Activated naive CD8-positive, alpha-beta T cell treated with anti-CD3 and anti-CD28 coated beads, Interleukin-2, amount 50 U/mL, for 24 hours (primary cell): ENCODE measurements at places on chromosomes 3 and 15.

DNA sequence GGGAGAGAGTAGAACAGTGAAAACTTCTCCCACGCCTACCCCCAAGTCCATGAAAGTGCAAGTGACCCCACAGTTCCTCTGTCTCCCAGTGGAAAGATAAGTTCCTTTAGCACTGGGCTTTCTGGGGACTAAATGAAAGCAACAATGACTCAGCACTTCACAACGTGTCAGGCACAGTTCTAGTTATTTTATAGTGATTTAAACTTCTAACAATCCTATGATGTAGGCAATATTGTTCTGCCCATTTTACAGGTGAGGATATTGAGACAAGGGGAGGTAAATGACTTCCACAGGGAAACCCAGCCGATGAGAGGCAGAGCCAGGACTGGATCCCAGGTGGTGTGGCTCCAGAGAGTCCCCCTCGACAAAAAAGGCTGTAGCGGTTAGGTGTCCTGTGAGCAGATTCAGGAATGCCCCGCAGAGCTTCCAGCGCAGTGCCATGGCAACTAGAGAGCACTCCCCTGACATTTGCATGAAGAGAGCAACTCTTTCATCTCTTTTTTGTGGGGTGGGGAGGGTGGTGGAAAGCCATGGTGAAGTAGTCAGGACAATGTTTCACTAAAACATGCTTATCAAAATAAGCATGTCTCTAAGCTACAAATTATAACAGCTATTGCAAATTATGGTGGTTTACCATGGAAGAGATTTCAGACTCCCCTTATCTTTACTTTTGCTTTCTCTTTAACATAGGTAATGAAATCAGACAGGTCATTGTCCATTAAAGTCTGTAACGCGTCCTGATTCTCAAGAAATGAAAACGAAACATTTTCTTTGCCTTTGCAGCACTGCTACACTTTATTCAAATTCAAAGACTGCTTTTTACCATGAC, 62.1 kb downstream of the NR2F2 start:
- no peak for DNase-seq
- peaks cover 9% of the 10 kb centered on the region for H3K27me3 ChIP-seq
- H3K36me3 ChIP-seq = no peaks in the 10 kb centered on the region

DNA sequence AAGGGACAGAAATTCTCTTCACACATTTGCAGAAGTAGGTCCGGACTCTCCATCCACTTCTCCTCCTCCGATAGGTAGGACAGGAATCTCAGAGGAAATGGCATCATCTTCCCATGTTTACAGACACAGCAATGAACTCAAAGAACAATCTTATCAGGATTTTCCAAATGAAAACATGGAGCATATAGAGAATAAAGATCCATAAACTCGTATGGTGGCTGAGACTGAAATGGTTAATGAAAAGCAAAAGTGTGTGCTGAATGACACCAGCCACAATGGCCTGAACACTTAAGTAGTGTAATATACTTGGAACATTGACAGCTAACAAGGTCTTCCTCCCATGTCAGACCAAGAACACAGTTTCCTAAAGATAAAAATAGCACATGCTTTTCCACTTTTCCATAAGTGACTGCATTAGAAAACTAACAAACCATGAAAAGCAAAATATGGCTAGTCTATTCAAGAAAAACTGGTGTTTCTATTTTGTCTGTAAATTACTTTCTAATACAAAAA, 5.8 kb downstream of the CCRL2 start:
- peaks cover 40% of the 10 kb centered on the region for H3K4me1 ChIP-seq
- no peak for DNase-seq
- no peak overlapping the region for H3K4me3 ChIP-seq
- peaks cover 6% of the 10 kb centered on the region for H3K36me3 ChIP-seq
- H3K27me3 ChIP-seq = no peaks in the 10 kb centered on the region

GRCh38 chr3:37591116-37591781, 270.4 kb upstream of the CTDSPL start:
- no peaks in the 10 kb centered on the region for H3K27me3 ChIP-seq
- H3K4me3 ChIP-seq = no peak overlapping the region
- no peak overlapping the region for H3K27ac ChIP-seq
- DNase-seq = no peak
- no peaks in the 10 kb centered on the region for H3K36me3 ChIP-seq

DNA sequence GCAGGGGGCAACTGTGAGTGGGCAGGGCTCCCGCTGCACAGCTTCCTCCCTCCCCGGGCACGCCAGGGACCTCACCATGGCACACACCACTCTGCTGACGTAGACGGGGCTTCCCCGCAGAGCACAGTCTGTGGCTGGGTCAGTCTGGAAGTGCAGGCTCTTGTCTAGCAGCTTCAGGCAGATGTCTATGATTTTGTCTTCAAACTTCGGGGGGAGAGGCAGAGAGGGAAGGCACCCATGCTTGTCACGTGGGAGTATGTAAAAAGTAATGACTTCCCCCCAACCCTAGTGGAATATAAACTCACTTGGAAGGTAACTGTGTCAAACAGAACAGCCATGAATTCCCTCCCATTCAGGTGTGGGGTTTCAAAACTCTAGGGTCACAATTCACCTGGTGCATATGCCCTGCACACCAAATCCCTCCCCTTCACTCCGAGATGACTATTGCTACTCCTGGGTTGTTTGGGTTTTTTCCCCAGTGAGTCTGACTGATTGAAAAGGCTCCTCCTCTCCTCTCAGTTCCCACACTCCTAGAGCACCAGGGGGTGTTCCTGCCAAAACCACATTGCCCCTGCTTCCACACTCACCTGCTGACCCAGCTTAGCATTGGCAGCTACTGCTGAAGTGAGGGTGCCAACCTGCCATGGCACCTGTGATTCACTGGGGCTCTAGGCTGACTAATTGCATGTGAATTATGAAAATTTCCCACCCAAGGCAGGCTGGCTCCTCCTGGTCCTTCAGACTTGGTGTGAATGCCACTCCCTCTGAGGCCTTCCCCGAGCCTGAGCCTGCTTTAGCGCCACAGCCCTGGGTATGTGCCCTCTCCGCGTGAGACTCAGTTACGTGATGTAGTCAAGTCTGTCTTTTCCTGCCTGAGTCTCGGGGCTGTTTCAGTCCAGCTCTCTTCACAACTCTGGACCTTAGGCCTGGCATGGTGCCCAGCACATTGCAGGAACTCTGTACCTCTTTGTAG, 13.0 kb downstream of the TGM5 start:
- peak; percentile 57 for DNase-seq
- H3K27me3 ChIP-seq = peaks cover 2% of the 10 kb centered on the region
- no peaks in the 10 kb centered on the region for H3K36me3 ChIP-seq
- peak overlapping the region; percentile 39 for H3K27ac ChIP-seq
- H3K4me1 ChIP-seq = peaks cover 59% of the 10 kb centered on the region
- H3K4me3 ChIP-seq = no peak overlapping the region

DNA sequence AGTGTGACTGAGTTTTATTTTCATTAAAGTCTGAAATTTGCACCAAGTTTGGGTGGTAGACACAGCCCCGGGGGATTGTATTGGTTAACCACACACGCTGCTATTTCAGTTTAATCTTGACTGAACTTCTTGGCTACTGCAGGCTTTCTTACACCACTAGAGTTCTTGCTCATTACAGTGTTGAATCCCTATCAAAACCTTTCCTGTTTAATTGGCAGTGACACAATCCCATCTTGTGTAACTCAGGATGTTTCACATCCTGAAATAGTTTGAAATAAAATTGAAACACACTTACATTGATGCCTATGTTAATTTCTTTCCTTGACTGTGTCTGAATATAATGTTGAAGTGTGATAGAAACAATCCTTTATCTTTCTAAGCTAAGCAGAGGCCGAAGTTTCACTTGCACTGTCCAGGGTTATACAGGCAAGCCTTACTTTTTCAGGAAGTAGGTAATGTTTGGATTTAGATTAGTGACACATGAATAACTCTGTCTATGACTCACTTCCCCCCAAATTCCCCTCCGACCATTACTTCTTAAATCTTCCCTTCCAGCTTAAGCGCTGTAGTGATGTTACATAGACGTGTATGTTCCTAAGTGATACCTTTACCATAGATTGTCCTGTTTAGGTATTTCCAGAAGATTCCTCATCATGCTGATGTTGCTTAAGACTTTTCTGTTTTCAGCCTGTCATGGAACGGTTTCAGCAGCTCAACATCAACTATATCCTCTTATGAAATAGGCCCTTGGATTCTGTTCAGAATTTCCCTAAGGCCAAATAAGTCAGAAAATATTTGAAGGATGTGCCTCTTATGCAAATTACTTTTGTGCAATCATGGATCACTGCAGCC, 16.8 kb downstream of the ATG7 start:
- peak overlapping the region; percentile 70 for H3K4me3 ChIP-seq
- peak overlapping the region; percentile 96 for H3K27ac ChIP-seq
- DNase-seq = no peak
- peaks cover 54% of the 10 kb centered on the region for H3K36me3 ChIP-seq
- no peaks in the 10 kb centered on the region for H3K27me3 ChIP-seq
- peaks cover 60% of the 10 kb centered on the region for H3K4me1 ChIP-seq

- H3K27ac ChIP-seq = no peak overlapping the region
- no peak for DNase-seq
- H3K27me3 ChIP-seq = peaks cover 5% of the 10 kb centered on the region
These were observed 23.9 kb upstream of the CTXND1 start for GRCh38 chr15:80275961-80276360.

GRCh38 chr15:51191072-51191670, 96.5 kb upstream of the TNFAIP8L3 start:
- H3K4me1 ChIP-seq = no peaks in the 10 kb centered on the region
- no peak for DNase-seq
- H3K36me3 ChIP-seq = no peaks in the 10 kb centered on the region

GRCh38 chr3:146178006-146178689, 17.2 kb upstream of the PLOD2 start:
- H3K27ac ChIP-seq = no peak overlapping the region
- H3K36me3 ChIP-seq = no peaks in the 10 kb centered on the region
- DNase-seq = no peak
- no peak overlapping the region for H3K4me3 ChIP-seq
- no peaks in the 10 kb centered on the region for H3K4me1 ChIP-seq

GRCh38 chr3:4543110-4543509, 50.0 kb downstream of the ITPR1 start:
- H3K4me3 ChIP-seq = no peak overlapping the region
- H3K4me1 ChIP-seq = peaks cover 31% of the 10 kb centered on the region
- H3K36me3 ChIP-seq = peaks cover 14% of the 10 kb centered on the region
- no peak overlapping the region for H3K27ac ChIP-seq
- DNase-seq = no peak

- H3K4me3 ChIP-seq = no peak overlapping the region
- no peak for DNase-seq
- H3K27ac ChIP-seq = no peak overlapping the region
These were observed 38.4 kb upstream of the GOLGA8J start for GRCh38 chr15:30044377-30044776.

- H3K4me1 ChIP-seq = peaks cover 50% of the 10 kb centered on the region
- H3K27me3 ChIP-seq = no peaks in the 10 kb centered on the region
- peak overlapping the region; percentile 94 for H3K27ac ChIP-seq
- peaks cover 45% of the 10 kb centered on the region for H3K36me3 ChIP-seq
- peak; percentile 79 for DNase-seq
These were observed 790 bp downstream of the DUT start for GRCh38 chr15:48331796-48332641.

DNA sequence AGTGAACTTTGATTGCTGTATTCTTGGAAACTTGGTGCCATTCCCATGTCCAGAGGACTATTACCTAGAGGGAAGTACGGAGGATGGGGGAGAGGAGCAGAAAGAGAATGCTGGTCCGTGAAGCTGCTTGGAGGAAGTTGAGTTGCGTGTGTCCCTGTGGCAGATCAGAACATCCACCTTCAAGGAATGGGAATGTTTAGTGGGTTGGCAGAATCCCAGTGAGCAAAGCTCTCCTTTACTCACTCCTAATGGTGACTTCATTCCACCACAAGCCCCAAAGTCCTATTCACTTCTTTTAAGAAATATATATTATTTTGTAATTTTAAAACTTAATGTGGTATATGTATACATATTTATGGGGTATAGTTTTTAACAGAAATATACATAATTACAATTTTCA, 247.8 kb upstream of the FEZF2 start:
- H3K4me1 ChIP-seq = no peaks in the 10 kb centered on the region
- no peak overlapping the region for H3K27ac ChIP-seq
- peaks cover 2% of the 10 kb centered on the region for H3K27me3 ChIP-seq
- H3K4me3 ChIP-seq = no peak overlapping the region

DNA sequence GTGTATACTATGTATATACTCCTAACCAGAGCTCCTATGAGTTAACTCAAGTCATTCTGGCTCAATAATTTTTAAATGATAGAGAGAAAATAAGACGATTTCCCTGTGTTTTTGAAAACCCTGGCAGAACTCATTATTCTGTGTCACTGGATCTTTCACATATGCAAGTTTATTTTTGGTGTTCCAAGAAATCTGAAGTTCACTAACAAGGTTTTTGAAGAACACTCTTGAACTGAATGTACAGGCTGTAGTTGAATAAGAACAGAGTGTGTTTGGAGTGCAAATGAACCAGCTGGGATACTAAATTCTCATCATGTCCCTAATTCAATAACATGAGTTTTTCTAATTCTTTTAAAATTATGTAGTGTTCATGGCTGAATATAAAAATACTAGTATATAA, 466.9 kb upstream of the SUCLG2 start:
- no peak for DNase-seq
- H3K4me3 ChIP-seq = no peak overlapping the region
- no peaks in the 10 kb centered on the region for H3K36me3 ChIP-seq
